ENCODE measurements at places on chromosomes 3 and 15. TPM values are rescaled to one million over a fixed set of nuclear protein-coding genes. Genes with fewer than 3 reads are reported as not detected.

The UROC1 gene
- not detected for total RNA-seq

The COL6A5 gene
- 0.30 TPM for total RNA-seq

The PLAAT1 gene
- 2.4 TPM for total RNA-seq

The TEX55 gene
- not detected for total RNA-seq

The IGF2BP2 gene
- 39.1 TPM for total RNA-seq

The DUOXA1 gene
- total RNA-seq, result 14.4 TPM

The ACKR4 gene
- total RNA-seq, result 41.2 TPM

The PLA2G4D gene
- total RNA-seq, result 4.8 TPM

DNA sequence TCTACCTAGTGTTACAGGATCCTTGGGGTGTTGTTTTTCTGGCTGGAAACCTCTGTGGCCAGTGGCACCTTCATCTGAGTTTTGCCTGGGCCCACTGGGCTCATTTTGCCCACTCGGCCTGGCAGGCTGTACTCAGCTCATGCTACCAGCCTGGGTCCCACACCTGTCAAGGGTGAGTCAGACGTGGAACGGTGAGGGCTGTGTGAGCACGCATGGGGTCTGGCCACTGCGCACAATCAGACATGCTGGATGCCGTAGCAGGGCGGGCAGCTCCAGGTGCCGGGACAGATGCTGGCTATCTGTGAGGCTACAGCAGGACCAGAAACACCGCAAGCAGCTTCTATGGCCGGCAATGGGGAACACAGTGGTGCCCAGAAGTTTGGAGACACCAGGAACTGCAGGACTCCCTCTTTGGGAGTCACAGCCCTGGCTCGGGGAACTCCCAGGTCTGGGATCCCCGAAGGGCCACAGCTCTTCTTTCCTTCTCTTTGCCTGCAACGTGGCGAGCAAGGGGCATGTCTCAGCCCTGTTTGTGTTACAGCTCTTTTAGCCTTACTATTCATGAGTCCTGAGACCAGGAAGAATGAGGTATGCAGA lies 35.9 kb upstream of the DNAJC13 start:
- DNase-seq, result no peak

DNA sequence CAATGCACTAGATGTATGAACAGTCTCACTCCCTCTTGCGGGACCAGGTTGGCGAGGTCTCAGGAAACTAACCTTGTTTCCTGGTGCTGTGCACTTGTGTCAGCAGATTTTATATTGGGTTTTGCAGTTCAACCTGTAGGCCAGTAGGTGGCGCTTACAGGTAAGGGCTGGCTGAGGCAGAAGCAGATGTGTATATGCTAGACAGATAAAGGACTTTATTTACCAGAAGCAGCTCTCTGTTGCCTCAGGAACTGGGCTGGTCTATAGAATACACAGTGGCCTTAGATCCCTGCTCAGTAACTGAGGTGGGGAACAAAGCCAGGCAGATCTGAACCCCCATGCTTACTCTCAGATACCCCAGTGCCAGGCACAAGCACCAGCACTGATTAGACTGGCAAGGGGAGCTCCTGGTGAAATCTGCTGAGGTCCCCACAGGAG lies 296.8 kb downstream of the DOCK3 start:
- DNase-seq, result peak; percentile 15

DNA sequence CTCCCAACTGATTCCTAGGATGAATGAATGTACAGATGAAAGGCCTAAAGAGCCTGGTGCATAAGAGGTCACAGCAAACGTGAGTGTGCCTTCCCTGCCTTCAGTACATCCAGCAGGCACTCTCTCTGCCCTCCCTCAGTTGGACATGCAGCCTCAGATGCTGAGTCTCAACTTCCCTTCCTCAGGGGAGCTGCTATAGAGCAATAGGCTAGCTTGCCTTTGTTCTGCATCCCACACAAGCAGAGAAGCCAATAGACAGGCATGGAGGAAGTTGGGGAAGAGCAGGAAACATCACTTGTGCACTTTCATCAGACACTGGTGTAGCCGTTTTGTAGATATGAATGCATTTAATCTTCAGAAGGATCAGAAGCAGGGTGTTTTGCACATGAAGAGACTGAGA lies 147.5 kb upstream of the THBS1 start:
- no peak for DNase-seq

DNA sequence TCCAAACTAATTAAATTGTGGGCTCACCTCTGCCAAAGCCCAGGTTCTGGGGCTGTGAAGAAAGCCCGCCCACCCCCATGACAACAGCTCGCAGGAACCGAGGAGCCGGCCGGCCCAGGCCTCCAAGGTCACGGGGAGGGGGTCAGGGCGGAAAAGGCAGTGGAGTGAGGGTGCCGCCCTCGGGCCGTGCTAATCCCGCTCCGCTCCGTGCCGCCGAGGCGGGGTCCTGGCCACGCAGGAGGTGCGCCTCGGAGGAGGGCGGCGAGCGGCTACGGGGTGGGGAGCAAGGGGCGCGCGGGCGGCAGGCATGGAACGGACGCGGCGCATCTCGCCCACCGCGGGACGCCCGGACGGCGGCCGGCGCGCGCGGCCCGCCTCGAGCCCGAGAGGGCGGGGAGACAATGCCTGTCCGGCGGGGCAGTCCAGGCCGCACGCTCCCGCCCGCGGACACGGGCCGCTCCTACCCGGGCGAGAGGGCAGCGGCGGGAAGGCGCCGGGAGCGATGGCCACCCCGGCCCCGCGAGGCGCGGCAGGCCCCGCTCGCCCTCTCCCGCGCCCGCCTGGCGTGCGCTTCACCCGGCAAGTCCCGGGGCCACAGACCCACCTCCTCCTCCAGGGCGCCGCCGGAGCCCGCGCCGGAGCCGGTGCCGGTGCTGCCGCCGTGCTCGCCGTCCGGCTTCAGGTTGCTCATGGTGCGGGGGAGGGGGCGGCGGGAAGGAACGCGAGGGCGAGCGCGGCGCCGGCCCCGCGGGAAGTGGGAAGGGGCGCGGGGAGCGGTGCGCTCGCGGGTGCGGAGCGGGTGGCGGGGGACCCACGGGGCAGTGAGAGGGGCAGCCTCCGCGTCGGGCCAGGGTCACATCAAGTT lies 528 bp downstream of the RBPMS2 start:
- DNase-seq, result no peak

- DNase-seq, result no peak
Observed at GRCh38 chr15:99451484-99451883, 114.3 kb upstream of the MEF2A start.

- no peak for DNase-seq
Observed at GRCh38 chr3:67737906-67738865, 83.8 kb upstream of the SUCLG2 start.

DNA sequence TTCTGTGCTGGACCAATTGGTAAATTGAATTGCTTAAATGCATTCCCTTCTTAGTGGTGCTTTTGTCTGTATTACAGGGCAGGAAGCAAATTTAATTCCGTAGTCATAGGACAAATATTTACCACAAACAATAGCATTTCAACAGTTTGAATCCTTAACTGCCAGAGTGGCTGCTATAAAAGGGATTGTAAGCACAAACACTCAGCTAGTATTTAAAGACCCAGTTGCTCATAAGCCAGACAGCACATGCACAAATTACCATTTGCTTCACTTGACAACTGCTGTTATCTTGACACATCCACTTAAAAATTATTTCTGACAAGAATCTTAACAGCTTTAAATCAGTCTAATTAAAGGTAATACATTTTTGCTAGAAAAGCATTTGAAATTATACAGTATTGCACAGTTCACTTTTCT lies 490.2 kb upstream of the ADAMTS9 start:
- peak; percentile 38 for DNase-seq

GRCh38 chr15:82808634-82809041 lies 790 bp upstream of the WHAMM start:
- no peak for DNase-seq

- no peak for DNase-seq
Observed at GRCh38 chr3:52054661-52055511, 1.5 kb downstream of the DUSP7 start.

GRCh38 chr3:131976448-131976847 lies 58.4 kb downstream of the CPNE4 start:
- DNase-seq, result peak; percentile 1

DNA sequence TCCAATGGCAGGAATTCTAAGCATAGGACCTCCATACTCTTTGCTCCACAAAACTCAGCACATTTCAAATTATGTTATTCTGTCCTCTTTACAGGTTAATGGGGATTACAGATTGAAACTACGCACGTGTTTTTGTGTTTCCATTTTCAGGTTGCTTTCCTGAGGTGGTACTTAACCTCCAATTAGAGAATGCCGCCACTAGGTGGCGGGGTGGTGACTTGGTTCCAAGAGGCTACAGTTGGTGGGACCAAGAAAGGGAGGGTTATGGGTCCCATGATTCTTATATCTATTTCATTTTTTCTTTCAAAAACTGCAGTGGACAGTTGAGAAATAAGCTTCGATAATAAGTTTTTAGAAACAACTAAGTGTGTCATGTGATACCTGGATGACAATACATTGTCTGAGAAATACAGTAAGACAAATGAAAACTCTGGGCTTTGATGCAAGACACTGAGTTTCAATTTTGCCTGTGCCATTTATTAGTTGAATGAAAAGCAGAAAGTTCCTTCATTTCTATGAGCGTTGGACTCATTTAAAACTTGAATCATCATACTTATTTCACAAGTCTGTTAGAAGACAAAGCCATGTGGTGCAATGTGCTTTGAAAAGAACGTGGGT lies 539.0 kb downstream of the FGF12 start:
- DNase-seq, result no peak

- no peak for DNase-seq
Observed at GRCh38 chr3:14031271-14031670, 93.4 kb downstream of the CHCHD4 start.

- no peak for DNase-seq
Observed at GRCh38 chr15:48868023-48868422, 9.9 kb upstream of the EID1 start.

DNA sequence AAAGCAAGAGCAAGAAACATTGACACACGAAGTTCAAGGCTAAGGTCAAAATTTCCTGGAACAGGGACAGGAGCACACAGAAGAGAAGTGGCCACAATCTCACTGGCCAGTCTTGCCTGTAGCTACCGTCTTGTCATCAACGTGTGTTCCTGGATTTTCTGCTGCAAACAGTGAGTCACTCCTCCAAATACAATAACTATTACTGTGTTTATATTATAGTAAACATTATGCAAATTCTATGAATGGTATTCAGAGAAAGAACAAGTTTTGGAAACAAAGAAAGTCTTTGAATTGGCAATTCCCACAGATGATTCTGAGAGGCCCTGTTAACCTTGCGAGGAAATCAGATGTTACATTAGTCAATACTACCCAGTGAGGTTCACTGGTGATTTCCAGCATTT lies 220.5 kb downstream of the FAM43A start:
- DNase-seq, result no peak

DNA sequence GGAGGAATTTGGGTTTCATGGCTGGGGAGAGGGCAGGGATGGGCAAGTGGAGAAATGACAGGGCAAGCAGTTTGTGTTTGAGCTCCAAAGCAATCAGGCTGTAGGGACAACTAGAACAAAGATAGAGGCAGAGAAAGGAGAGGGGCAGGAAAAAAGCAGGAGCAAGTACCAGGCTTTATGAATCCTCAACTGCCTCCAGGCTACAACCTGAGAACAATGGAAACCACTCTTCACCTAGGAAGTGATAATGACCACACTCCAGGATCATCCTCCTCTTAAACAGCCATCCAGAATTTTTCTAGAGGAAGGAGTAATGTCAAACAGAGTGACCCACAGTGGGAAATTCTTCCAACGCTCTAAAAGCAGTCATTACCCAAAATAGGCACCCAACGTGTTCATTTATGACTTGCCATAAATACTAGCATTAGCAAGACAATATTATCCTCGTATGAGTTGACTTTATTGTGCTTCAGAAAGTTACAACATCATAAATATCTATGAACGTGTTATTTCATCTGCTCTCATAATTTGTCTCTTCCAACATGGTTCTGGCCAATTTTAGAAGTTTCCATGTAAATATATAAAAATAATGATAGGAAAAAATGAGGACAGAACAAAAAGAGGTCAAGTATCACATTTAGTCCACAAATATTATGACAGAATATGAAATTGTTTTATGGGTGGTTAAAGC lies 50.5 kb downstream of the TNFAIP8L3 start:
- DNase-seq, result no peak

DNA sequence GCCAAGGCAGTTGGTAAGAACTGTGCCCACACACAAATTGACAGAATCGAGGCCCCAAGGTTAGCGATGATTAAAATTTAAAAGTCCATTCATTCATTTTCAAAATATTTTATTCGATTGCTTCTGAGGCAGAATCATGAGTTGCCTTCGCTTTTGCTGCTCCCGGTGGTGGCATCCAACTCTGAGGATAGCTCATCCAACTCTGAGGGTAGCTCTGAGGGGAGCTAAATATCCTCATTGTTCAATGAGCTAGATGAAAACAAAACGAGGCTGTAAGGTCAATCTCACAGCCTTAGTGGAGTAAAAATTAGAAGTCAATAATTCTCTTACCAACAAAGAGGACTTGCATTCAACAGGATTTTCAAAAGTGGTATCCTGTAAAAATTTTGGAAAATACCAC lies 897 bp upstream of the CHL1 start:
- no peak for DNase-seq

DNA sequence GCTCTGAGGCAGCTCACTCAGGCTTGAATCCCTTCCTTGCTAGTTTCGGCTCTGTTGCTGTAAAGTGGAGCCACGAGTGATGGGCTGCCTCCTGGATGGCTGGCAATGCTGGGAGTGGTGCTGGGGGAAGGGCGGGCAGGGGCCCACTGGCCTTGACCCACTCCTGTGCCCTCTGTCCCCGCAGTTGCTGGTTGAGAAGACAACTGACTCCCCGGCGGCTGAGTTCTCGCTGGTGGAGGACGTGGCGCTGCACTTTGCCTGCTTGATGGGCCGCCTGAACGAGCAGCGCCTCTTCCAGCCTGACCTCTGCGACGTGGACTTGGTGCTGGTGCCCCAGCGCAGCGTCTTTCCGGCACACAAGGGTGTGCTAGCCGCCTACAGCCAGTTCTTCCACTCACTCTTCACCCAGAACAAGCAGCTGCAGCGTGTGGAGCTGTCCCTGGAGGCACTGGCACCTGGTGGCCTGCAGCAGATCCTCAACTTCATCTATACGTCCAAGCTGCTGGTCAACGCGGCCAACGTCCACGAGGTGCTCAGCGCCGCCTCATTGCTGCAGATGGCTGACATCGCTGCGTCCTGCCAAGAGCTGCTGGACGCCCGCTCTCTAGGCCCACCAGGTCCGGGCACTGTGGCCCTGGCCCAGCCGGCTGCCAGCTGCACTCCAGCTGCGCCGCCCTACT lies 4.7 kb downstream of the ZBTB47 start:
- no peak for DNase-seq

DNA sequence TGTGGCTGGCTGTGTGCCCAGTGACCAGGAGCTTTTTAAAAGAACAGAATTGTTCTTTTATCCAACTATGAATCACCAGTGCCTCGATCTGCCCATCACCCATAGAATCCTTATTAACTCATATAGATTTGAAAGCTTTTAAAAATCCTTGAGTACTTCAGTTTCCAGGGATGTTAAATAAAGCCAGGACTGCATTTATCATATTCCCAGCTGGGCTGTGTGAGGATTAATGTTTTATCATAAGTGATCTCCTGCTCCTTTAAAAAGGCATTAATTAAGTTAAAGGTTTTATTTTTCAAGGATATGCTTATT lies 234.0 kb downstream of the MYRIP start:
- no peak for DNase-seq

DNA sequence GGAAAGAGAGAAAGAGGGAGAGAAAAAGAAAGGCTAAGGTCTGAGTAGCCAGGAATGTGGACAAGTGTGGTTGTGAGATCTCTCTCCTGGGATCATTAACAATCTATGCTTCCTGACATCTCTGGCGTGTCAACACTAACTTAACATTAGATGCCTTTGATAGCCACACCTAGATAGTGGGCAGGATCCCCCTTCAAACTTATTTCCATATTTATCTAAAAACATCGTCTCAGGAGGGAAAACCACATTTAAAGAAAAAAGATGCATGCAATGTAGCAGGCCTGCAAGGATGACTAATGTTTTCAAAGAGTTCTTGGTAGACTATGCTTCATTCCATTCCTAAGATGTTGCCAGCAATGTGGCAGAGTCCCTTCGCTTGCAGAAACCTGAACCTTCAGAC lies 80.9 kb downstream of the MLH1 start:
- DNase-seq, result no peak

All from skin of body (tissue), 3 donors.